ENCODE measurements at places on chromosomes 13 and 19. TPM values are rescaled to one million over a fixed set of nuclear protein-coding genes. Genes with fewer than 3 reads are reported as not detected.
A peak's percentile ranks its signal among the peaks of the same experiment; 100 is the strongest.

- DNase-seq: no peak
Observed at GRCh38 chr19:48552406-48553322, 692 bp downstream of the SULT2B1 start.

DNA sequence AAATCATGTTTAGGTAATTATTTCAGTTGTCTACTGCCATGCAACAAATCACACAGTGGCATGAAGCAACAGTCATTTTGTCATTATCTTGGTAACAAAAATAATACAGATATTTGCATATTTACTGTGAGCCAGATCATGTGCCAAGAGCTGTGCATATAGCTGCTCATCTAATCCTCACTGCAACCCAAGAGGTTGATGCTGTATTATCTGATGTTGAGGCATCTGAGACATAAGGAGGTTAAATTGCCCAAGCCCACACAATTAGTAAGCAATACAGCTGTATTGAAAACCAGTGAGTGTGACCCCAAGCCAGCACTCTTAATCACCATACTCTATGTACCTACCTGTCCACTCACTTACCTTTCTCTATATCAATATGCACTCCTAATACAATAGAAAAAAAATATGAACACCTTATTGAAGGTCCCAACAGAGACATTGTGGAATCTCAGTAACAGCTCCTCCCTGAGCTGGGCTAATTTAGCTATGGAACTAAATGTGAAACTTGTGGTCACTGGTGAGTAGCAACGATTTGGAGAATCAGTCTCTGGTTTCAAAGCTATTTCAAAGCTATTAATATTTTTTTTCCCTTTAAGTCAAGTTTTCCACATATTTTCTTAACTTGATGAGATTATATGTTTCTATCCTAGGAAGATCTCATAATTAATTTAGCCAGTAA, 185.2 kb downstream of the KLF12 start:
- DNase-seq: no peak

DNA sequence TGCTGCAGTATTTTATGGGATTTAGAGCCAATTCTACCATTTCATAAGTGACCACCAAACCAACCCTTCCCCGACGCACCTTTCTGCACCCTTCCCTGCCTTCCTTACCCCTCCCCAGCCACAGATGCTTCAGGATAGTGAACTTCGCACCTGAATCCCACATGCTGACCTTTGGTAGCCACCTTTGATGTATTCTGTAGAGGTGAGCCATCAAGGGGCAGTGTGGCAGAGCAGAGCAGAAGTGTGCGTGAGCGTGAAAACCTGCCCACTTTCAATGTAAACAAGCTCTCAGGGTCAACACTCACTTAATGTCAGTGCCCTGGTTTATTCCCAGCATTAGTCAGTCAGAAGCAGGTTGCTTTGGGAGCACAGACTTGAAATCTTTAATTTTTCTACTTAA, 107.7 kb downstream of the FRY start:
- no peak for DNase-seq

DNA sequence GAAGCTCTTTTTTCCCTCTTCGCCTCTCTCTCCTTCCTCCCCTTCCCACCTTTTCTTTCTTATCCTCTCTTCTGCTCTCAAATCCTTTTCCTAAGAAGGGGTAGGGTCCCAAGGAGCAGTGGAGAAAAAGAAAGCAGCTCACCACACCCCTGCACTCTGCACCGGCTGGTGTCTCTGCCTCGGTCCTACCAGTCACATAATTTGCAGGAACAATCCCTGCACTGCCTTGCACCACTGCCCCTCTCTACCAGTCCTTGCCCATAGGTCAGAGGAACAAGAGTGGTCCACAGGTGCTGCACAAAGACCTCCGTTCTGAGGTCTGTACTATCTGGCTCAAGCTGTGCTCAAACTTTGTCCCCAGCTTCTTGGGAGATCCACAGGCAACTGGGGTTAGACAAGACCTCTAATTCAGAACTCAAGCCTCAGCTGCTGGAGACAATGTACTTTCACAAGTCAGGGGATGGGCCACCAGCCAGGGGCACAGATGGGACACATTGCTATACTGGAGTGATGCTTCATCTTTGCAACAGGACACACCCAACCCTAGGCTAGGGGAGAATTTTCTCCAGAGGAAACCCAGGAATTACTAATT, 125.4 kb upstream of the ZNF507 start:
- no peak for DNase-seq

DNA sequence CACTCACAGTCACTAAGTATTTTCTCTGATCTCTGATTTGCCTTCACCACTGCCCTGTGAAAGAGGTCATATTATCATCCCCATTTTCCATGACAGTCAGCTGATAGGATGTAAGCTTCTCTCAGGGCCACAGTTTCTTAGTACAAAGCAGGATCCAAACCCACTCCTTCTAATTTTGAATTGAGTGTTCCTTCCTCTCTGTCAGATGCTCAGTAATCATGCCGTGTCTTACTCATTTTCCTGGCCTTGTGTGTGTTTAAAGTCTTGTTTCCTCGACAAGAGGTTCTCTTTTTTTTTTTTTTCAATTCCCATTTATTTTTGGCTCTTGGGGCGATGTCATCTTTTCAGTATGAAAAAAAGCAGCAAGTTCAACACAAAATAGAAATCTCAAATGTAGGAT, 72.3 kb downstream of the NAA16 start:
- DNase-seq: no peak

- no peak for DNase-seq
Observed at GRCh38 chr13:70893832-70894231, 785.6 kb upstream of the KLHL1 start.

DNA sequence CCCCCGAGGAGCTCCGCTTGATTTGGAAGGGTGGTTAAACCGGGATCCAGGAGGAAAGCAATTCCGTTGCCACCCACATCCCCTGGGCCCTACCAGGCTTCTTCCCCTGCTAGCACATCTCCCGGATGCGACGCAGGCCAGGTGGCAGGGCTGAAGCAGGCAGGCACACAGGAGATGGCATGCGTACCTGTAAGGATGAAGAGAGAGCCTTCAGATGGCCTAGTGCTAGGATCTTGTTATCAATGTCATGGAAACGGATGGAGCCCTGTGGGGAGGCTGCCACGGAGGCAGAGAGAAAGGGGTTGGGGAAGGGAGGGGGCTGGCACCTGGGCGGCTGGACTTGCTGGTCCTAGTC, 8.5 kb upstream of the SOX1 start:
- DNase-seq: no peak

- DNase-seq: no peak
Observed at GRCh38 chr13:21297447-21297846, 121.0 kb downstream of the MRPL57 start.

DNA sequence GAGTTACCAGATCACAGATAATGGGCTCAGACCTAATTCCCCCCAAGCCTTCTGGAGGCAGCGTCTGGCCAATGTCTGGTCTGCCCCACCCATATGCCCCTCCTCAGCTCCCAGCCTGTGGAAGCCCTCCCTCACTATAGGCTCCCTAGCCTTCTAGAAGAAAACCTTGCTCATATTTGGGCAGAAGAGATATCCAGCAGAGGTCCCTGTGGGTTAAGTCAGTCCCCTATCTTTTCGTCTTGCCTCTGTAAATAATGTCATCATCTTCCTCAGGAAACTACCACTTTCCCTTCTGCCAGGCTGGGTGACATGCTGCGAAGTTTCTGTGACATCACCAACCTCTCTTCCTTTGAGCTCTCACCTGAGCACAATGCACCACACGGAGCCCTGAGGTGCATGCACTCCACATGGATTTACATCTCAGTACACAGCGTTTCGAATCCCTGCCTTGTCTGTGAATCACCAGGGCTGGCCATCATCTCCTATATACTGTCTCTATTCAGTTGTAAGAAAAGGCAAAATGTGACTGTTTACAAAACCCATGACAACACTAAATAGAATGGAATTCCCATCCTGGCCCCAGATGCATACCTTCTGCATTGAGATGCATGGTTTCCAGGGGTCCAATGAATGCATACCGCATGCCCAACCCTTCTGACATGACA, 112.8 kb downstream of the CRYL1 start:
- no peak for DNase-seq

DNA sequence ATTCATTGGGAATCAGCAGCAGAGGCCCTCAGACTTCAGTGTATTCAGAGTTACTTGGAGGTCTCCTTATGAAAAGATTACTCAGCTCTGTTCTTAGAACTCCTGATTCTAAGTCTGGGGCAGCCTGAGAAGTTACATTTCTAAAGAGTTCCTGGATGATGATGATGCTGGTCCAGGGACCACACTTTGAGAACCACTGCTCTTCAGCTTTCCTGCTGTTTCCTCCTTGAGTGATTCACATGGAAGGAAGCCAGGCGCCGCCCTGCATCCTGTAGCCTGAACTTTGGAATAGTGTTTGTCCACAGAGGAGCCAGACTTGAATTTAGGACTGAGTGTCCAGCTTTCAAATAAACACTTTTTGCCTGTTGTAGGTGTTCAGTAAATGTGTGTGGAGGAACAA, 2.9 kb downstream of the CEBPG start:
- DNase-seq: peak; percentile 30

GRCh38 chr13:98141509-98142379, 1.1 kb upstream of the FARP1 start:
- DNase-seq: no peak

KL gene
- total RNA-seq: 0.23 TPM

ZNF329 gene
- 4.0 TPM for total RNA-seq

LHFPL6 gene
- 2.6 TPM for total RNA-seq

ZNF534 gene
- not detected for total RNA-seq

C19orf85 gene
- total RNA-seq: not detected
